ENCODE measurements at places on chromosomes 11 and 22. TPM values are rescaled to one million over a fixed set of nuclear protein-coding genes. Genes with fewer than 3 reads are reported as not detected.

The RASSF10 gene
- 6.0 TPM for total RNA-seq

The SMTNL1 gene
- not detected for total RNA-seq

The QSER1 gene
- 59.4 TPM for total RNA-seq

The ARHGAP32 gene
- total RNA-seq = 40.3 TPM

The ZNF280B gene
- total RNA-seq = 8.6 TPM

The IL18BP gene
- total RNA-seq = 10.7 TPM

The RCOR2 gene
- 107 TPM for total RNA-seq

The MLC1 gene
- 3.3 TPM for total RNA-seq

The LDHAL6A gene
- total RNA-seq = not detected

The DUSP8 gene
- 10.1 TPM for total RNA-seq

The PRG2 gene
- not detected for total RNA-seq

The CBX7 gene
- total RNA-seq = 2.3 TPM

The GAB4 gene
- total RNA-seq = not detected

The PVALB gene
- 0.61 TPM for total RNA-seq

The MRGPRX3 gene
- not detected for total RNA-seq

The MMP3 gene
- not detected for total RNA-seq

Data from neural crest cell (in vitro differentiated cells).